ENCODE measurements at places on chromosomes 4 and X. TPM values are rescaled to one million over a fixed set of nuclear protein-coding genes. Genes with fewer than 3 reads are reported as not detected.

The PDE6B gene
- under 0.01 TPM for total RNA-seq

The ODAPH gene
- total RNA-seq = 0.39 TPM

The PPEF2 gene
- total RNA-seq = not detected

The GLOD5 gene
- not detected for total RNA-seq

The RAB28 gene
- total RNA-seq = 20.7 TPM

The BEX1 gene
- 0.96 TPM for total RNA-seq

The RASL11B gene
- 4.5 TPM for total RNA-seq

The DGKK gene
- total RNA-seq = not detected

The TMPRSS11D gene
- not detected for total RNA-seq

The QRFPR gene
- total RNA-seq = 0.26 TPM

The NEUROG2 gene
- total RNA-seq = not detected

The PNMA6A gene
- 0.80 TPM for total RNA-seq

The GABRA4 gene
- not detected for total RNA-seq

The ADH6 gene
- not detected for total RNA-seq

The LNX1 gene
- 1.0 TPM for total RNA-seq

The SHOX gene
- not detected for total RNA-seq

The CNGA1 gene
- total RNA-seq = not detected

The STK32B gene
- total RNA-seq = 0.52 TPM

The CD38 gene
- 1.0 TPM for total RNA-seq

The TIMM8A gene
- 7.0 TPM for total RNA-seq

The CETN2 gene
- total RNA-seq = 30.1 TPM

The ASB12 gene
- total RNA-seq = not detected

The CTAG2 gene
- total RNA-seq = not detected

The SORCS2 gene
- total RNA-seq = 0.52 TPM

The PFKFB1 gene
- total RNA-seq = not detected

The CT55 gene
- total RNA-seq = not detected

The FAM184B gene
- not detected for total RNA-seq

The BBS7 gene
- 10.7 TPM for total RNA-seq

The SRPX2 gene
- total RNA-seq = 79.9 TPM

The TAF7L gene
- 0.16 TPM for total RNA-seq

The HCCS gene
- total RNA-seq = 11.7 TPM

The TCP11X2 gene
- total RNA-seq = not detected

The COX7B2 gene
- not detected for total RNA-seq

The CASK gene
- total RNA-seq = 24.8 TPM

The ZCCHC18 gene
- 0.24 TPM for total RNA-seq

The GLRA2 gene
- total RNA-seq = not detected

The FAM47C gene
- not detected for total RNA-seq

The SMARCA1 gene
- total RNA-seq = 28.8 TPM

The ARFIP1 gene
- 32.8 TPM for total RNA-seq

The GAGE12H gene
- total RNA-seq = not detected

The LPAR4 gene
- under 0.01 TPM for total RNA-seq

The OTUD6A gene
- total RNA-seq = not detected

The XPNPEP2 gene
- 1.3 TPM for total RNA-seq

The SLC9B1 gene
- not detected for total RNA-seq

The ART3 gene
- not detected for total RNA-seq

Data from epithelial cell of alveolus of lung (primary cell).